NCI-H2029 (cell line): ENCODE measurements at places on chromosomes 4 and X.

DNA sequence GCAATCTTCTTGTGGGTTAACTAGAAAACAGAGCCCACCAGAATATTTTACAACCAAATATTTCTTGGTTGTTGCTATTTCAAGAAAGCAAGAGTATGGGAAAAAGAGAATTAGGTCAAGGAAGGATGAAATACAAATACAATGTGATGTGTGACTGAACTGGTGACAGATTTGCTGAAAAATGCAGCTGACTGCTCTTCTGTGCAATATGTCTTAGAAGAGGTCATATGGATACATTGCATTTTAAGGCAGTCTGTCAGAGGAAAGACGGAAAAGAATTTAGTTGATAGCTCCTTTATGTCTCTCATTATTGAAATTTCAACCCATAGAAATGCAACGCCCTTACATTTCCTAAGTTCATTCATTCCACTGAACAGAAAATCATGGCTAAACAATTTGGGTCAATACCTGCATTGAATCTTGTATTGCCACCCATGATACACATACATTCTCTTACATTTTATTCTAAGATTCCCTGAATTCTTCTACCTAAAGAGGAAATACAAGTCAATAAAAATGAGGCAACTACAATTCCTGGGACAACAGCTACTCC, 423.1 kb downstream of the ADAM29 start:
- DNase-seq: no peak

- DNase-seq: no peak
These were observed 759.2 kb downstream of the DMD start for GRCh38 chrX:32451954-32452695.

DNA sequence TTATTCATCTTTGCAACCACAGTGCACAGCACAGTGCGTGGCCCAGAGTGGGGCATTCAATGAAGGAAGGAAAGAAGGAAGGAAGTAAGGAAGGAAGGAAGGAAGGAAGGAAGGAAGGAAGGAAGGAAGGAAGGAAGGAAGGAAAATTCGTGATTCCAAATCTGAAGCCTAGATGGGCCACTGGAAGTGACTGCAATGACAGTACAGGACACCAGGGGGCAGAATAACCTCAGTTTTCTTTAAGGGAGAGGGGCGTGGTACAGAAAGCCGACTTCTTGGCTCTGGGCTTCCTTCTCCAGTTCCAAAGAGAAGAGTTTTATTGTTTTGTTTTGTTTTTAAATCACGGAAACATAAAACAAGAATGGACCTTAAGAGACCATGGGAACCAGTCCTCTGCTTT, 47.8 kb downstream of the APLN start:
- peak; percentile 5 for DNase-seq

DNA sequence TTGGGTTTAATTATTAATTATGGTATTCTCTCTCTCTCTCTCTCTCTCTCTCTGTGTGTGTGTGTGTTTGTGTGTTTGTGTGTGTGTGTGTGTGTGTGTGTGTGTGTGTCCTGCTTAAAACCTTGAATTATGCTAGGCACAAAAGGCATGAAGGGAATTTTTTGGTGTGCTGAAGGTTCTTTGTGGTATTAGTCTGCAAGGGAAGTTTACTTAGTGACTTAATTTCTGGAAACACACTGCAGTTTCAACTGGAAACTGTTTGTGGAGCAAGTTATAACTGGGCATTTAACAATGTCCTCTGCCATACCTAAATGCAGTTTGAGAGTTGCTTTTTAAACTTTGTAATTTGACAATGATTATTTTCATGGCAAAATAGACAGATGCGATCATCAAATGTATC, 111.7 kb downstream of the FRMPD4 start:
- DNase-seq: no peak

- DNase-seq: no peak
These were observed 12.7 kb upstream of the ZNF330 start for GRCh38 chr4:141207961-141208360.

- DNase-seq: no peak
These were observed 3.4 kb upstream of the MRPL1 start for GRCh38 chr4:77859256-77859655.

DNA sequence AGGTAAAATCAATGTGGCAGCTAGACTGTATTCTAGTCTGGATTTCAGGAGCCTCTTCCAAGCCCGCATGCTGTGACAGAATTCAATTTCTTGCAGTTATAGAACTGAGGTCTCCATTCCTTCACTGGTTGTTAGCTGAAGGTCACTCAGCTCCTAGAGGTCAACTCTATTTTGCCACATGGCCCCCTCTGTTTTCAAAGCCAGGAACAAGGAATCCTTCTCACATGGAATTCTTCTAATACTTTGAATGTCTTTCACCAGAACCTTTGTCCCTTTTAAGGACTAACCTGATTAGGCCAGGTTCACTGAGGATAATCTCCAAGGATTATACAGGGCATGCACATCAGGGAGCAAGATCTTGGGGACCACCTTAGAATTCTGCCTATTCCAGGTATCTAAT, 23.4 kb upstream of the MMRN1 start:
- DNase-seq: no peak

DNA sequence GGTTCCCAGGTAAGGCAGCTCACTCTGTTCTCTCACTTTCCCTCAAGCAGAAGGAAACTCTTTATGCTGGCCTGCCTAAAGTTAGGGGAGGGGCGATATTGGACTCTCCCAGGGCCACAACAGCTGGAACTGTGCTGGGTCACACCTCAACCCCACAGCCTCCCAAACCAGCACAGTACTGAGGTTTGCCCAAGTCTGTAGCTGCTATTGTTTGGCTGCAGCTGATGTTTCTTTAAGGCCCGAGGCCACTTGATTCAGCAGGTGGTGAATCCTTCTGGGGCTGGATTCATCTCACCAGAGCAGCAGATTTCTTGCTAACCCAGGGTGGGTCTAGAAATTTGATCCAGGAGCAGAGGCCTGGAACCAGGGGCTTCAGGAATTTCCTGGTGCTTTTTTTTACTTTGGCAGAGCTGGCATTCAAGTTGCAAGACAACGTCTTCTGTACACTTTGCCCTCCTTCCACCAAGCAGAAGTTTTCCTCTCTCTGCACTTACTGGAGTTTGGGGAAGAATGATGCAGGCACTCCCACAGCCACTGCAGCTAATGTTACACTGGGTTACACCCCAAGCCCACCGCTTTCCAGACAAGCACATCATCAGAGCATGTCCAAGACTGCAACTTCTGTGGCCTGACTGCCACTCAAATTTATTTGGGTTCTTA, 544.7 kb upstream of the NDST4 start:
- DNase-seq: no peak

DNA sequence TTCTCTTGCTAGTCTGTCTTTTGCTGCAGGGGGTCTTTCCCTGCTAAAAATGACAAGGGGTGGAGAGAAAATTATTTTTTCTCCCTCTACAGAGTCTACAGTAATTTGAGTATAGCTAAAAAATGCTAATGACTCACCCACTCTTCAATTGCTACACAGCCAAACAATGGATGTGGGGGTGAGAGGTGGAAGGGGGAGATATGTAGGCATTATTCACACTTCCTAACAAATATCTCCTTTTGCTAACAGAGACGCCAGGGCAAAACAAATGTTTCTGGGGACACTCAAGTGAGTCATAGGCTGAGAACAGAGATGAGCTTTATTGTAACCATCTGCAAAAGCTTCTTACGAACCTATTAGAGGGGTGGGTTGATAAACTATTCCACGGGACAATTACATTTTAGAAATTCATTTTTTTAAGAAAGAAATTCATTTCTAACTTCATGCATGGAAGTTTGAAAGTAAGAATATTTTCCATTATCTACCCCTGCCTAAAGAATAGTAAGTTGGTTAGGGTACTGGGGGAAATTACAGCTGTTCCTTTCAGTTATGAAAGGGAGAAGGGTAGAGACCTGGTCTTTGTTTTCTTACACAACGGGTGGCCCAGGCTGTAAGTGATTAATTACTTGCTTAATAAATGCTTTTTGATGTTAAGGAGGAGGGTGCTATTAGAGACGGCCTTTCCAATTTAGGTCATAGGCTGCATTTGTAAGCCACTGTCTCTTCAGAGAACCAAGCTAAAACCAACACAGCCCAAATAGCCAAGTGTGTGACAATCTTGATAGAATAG, 12.8 kb downstream of the SCD5 start:
- no peak for DNase-seq

GRCh38 chr4:163663454-163664225, 169.2 kb downstream of the TMA16 start:
- DNase-seq: no peak

DNA sequence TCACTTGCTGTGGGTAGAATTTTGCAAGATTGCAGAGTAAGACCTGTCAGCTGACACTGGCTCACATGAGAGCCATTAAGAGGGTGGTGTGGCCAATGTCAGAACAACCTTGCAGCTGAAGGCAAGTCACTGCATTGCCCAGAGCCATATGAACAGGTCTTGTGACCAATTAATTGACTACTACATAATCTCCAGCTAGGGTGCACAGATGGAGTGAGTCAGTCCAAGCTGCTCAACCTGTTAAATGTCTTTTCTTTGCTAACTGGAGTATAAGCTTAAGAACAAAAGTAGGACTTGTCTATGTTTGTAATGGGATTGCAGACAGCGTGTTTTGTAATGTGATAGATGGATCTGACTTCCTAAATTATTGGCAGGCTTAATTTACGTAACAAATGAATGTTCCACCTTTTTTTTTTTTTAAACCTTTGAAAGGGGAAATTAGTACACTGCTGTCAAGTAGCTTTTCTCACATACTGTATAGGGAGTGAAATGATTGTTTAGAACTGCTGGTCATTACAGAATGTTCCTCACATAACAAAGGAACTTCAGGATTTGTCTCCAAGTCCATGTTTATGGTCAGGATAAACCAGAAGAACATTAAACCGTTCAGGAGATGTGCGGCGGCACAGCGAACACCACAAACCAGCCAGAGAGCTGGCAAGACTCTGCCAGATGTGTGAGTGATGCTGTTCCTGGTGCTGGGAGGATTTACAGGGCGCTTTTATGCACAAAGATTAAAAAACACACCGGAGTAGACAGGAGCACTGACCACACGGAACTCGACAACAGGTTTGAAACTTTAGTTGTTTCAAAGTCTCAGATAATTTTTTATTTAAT, 37.0 kb downstream of the FNIP2 start:
- no peak for DNase-seq

- peak; percentile 31 for DNase-seq
These were observed 81.9 kb upstream of the LRPAP1 start for GRCh38 chr4:3613967-3614730.

- DNase-seq: peak; percentile 93
These were observed 132.7 kb downstream of the ARHGAP24 start for GRCh38 chr4:85607624-85608023.

GRCh38 chr4:26503844-26504243, 13.6 kb upstream of the CCKAR start:
- DNase-seq: no peak

DNA sequence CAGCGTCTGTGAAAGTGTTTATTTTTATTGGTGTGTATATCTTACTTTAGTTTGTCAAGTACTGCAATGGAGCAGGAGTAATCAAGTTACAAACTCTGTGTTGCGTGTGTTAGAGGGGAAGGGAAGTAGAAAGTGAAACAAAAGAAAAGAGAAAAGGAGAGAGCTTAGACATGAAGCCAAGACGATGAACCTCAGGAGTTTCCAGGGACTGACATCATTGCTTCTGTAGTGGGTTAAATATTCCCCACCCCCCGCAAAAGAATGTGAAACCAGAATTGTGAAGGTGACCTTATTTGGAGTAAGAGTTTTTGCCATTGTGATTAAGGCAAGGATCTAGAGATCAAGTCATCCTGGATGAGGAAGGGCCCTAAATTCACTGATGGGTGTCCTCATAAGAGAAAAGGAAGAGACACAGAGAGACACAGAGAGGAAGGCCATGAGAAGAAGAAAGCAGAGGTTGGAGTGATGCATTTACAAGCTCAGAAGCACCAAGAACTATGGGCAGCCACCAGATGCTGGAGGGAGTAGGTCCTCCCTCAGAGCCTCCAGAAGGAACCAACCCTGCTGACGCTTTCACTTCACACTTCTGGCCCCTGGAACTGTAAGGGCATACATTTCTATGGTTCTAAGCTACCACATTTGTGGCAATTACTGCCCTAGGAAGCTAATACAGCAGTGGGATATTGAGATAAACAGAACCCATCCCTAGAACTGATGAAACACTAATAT, 173.6 kb upstream of the SFRP2 start:
- DNase-seq: no peak

DNA sequence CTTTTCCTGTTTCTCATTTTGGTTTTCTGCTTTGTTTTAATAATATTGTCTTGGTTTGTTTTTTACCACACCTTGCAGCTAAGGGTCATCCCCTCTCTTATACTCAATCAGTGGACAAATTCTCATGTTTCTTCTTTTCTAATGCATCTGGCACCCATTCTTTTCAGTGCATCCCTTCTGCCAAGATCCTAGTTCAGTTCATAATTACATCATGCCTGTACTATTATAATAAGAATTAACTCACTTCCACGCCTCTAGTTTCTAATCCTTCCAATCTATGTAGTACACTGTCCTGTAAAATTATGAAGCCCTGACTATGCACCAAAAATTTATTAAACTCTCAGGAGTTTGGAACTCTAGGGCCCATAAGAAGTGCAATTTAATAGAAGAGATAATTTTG, 126.1 kb downstream of the FAT4 start:
- no peak for DNase-seq

DNA sequence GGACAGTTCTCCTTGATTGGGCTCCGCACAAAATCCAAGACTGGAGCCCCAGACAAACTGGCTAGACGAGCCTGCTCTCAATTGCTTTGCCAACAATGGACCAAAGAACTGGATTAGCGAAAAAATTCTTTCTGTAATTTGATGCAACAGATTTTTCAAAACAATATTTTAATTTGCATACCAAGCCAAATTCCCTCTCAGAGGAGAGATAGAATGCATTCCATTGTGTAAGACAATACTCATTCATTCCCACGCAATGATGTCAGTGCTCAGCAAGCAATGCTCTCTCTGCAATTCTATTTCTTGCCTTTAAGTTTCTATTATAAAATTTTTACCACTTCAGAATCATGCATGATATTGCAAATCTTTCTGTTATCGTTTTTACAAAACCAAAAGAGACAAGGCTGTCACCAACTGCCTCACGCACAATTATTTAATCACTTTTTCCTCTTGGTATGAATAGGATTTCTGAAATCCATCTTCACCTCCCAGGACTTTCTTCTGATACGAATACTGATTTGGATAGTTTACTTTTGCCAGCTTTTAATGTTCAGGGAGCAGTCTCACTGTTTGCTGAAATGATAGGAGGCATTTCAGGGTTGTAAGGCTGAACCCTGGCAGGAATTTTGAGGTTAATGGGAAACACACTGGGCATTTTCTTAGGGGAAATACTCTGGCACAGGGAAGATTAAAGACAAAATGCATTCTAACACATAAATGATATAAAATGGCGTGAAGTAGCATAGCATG, 46.1 kb upstream of the HCCS start:
- DNase-seq: no peak
